Heart right ventricle (tissue), 16 donors: ENCODE measurements at places on chromosomes 13 and 19. TPM values are rescaled to one million over a fixed set of nuclear protein-coding genes. Genes with fewer than 3 reads are reported as not detected.
A peak's percentile ranks its signal among the peaks of the same experiment; 100 is the strongest.

MPND gene
- polyA plus RNA-seq: 25.2 TPM

GRCh38 chr19:15108145-15108844, 1.1 kb downstream of the SYDE1 start:
- DNase-seq: no peak

DNA sequence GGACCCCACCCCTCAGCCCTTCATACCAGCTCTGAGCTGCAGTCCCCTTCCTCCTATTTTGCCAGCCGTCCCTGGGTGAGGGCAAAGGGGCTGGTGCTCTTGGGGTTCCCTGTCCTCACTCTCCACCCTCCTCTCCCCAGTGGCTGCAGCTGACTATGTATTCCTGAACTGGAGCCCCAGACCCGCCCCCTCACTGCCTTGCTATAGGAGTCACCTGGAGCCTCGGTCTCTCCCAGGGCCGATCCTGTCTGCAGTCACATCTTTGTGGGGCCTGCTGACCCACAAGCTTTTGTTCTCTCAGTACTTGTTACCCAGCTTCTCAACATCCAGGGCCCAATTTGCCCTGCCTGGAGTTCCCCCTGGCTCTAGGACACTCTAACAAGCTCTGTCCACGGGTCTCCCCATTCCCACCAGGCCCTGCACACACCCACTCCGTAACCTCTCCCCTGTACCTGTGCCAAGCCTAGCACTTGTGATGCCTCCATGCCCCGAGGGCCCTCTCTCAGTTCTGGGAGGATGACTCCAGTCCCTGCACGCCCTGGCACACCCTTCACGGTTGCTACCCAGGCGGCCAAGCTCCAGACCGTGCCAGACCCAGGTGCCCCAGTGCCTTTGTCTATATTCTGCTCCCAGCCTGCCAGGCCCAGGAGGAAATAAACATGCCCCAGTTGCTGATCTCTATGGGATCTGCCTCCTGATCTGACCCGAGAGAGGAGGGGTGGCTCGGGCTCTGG, 2.4 kb downstream of the COX7A1 start:
- peak; percentile 37 for DNase-seq

GRCh38 chr13:76836311-76836710, 49.9 kb downstream of the KCTD12 start:
- DNase-seq: no peak

DNA sequence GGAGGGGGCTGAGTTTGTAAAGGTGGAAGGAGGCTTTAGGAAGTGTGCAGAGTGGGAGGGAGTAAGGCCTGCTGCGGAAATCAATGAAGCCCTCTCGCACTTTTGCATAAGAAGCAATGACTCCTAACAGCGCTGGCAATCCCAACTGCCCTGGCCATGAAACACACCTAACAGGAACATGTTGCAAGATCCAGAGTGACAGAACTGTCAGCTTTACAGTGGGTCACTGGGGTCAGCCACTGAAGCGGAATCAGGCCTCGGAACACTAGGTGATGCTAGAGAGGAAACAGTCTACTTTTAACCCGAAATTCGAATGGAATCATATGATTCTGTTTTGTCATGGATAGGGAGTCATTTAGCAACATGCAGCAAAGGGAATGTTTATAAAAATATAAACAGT, 54.4 kb downstream of the FGF14 start:
- no peak for DNase-seq

DNA sequence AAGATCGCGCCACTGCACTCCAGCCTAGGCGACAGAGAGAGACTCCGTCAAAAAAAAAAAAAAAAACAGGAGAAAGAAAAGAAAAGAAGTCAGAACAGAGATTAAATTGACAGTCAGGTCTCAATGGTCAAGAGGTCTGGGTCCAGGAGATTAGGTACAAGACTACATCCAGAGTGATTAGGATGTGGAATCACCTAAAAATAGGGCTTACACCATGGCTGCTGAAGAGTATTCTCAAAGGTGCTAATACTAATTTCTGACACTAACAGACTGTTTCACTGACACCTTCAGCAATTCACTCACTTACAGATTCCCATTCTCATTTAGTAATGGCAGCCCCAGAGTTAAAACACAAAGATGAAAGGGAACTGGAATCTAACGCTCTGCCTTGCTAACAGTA, 91.7 kb downstream of the TBC1D4 start:
- no peak for DNase-seq
